Endothelial cell of umbilical vein (primary cell): ENCODE measurements at places on chromosomes 2 and 18. TPM values are rescaled to one million over a fixed set of nuclear protein-coding genes. Genes with fewer than 3 reads are reported as not detected.

The UCN gene
- 0.75 TPM in 1 of 2 replicates, not detected in the other for total RNA-seq

The SERPINB4 gene
- total RNA-seq: not detected in 2 replicates

The UGT1A3 gene
- total RNA-seq: not detected in 2 replicates

The GLS gene
- total RNA-seq: 181 and 183 TPM in 2 replicates

The SANBR gene
- total RNA-seq: 22.9 and 23.8 TPM in 2 replicates

The CFAP221 gene
- total RNA-seq: not detected in 2 replicates
